ENCODE measurements at places on chromosomes 7 and 10.
A peak's percentile ranks its signal among the peaks of the same experiment; 100 is the strongest.

DNA sequence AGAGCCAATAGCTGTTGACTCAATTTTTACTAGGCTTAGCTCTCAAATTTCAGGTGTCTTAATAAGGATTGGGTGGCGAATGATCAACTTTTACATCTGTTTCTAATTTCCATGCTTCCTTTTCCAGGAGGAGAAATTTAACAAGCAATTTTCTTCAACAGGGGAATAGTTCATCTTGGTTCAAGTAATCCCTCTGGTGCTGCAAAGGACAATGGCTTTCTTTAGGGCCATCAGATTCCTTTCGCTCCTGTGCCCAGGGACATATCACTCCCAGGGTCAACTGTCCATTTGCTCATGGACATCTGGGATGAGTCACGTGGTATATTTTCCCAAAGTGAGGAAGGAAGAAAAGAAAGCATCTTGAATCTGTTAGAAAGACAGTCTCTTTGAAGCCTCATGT is 313.3 kb downstream of the FRMD4A start:
- no peak for DNase-seq

- no peak for DNase-seq
These were observed 108.9 kb upstream of the FAM20C start for GRCh38 chr7:83441-83840.

DNA sequence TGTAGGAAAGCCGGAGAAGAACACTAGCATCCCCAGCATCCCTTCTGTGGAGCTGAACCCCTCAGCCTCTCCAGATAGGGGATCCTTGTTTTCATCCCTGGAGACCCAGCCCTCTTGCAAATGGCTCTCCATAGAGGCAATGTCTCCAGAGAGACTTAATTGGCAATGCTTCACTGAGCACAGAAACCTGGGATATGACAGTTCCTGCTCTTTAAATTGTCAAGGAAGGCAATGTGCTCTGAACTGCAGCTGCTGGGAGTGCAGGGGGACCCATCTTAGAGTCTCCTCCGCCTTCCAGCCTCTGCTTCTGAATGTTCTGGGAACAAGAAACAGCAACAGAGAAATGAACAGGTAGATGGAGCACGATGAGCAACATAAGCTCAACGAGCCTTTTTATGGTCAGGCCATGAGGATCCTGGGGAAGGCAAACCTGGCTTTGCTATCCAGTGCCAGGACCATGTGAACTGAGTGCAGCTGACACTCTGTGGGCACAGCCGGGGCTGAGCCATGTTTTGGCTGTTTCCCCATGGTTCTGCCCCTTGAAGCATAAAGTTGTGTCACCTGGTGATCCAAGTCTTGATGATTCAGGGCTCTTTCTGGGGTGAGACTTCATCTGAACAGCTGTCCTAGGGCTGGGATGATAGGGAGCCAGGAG is 481.0 kb downstream of the PLXNA4 start:
- DNase-seq: no peak

- DNase-seq: no peak
These were observed 300.9 kb downstream of the NEBL start for GRCh38 chr10:20596065-20596755.

GRCh38 chr10:68156373-68157185 is 47.3 kb downstream of the MYPN start:
- DNase-seq: peak; percentile 46

Data from stimulated activated CD4-positive, alpha-beta T cell treated with anti-CD3 and anti-CD28 coated beads, Interleukin-12 subunit alpha, Interleukin-12 subunit beta, amount 100 ng/mL, for 24 hours (primary cell).